Islet precursor cell (in vitro differentiated cells): ENCODE measurements at places on chromosomes 6 and 20.

DNA sequence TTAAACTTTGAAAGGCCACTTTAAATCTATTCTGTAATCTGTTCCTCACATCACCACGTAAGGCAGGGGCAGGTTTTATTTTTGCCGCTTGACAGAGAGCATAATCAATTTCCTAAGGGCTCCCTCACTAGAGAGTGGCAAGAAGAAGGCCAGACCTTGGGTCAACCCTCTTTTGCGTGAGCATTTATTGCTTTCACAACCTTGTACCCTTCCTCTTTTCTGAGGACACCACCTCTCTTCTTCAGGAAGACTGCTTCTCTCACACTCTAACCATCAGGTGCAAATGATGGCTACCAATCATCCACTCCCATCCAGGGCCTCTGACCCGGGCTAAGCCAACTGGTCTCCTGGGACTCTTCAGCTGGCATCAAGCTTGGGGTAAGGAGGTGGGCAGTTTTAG lies 25.2 kb upstream of the QKI start:
- no peak for DNase-seq

DNA sequence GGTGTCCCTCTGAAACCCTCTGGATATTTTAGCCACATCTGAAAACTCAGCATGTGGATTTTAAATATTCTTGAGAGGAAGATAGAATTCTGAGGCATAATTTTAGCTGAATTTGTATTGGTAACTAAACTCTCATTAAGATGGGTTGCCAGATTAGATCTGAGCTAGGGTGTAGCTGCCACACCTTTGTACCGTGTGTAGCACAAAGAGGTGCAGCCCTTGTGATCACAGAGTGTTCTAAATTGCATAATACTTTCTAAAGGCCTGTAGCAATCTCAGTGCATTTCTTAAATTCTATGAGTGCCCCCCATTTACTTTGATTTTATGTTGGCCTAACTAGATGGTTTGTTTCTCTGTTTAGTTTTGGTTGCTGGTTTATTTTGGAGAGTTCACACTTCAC lies 53.0 kb downstream of the FLRT3 start:
- no peak for DNase-seq

DNA sequence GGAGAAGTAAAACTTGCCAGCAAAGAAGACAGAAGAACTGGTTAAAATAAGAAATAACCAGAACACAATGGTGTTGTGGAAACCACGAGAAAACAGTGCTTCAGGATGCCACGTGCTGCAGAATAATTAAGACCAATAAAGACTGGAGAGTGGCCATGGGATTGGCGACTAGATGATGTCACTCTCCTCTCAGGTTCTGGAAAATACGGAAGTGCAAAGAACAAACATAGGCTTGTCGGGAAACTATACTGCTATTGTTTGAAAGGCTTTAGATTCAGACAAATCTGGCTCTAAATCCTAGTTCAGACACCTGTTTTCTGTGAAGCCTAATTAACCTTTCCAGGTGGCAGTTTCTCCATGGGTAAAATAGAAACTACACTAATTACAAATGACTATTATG lies 138.4 kb upstream of the STXBP5 start:
- no peak for DNase-seq

- DNase-seq = no peak
These were observed 13.8 kb downstream of the ASIP start for GRCh38 chr20:34254979-34255378.

DNA sequence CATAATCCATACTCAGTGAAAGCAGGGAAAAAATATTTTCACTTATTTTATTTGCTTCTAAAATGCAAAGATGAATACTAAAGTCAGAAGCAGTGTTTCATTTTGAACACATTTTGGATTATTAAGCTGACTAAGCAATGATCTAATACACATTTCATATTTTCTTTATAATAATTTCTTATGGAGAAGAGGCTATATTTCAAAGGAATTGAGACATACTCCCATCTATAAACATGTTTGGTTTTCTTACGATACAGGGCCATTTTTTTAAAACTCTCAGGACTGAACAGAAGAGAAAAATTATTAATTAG lies 26.9 kb upstream of the VAPB start:
- DNase-seq = no peak

- peak; percentile 78 for DNase-seq
These were observed 2.8 kb upstream of the HTR1B start for GRCh38 chr6:77466055-77466450.

- DNase-seq = no peak
These were observed 547.8 kb downstream of the TENT5A start for GRCh38 chr6:81204731-81205130.

- no peak for DNase-seq
These were observed 627 bp downstream of the RPS18 start for GRCh38 chr6:33272275-33273128.

DNA sequence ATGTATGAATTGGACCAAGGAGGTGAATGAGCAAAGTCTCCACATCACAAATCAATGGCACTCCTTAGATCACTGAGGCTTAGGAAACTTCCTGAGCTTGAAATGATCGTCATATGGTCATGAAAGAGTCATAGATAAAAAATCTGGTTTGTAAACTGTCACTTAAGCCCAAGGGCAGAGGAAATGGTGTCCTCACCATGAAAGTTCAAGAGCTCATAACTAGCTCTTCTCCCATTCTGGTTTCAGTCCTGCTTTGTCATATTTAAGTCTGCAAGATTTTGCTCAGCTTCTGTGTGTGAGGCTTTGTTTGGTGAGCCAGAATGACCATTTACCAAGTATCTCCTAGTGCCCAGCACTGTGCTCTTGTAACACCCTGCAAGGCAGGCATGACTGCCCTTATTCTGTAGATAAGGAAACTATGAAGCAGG lies 60.5 kb downstream of the GJA10 start:
- DNase-seq = no peak

- peak; percentile 68 for DNase-seq
These were observed 44.5 kb upstream of the LAMA4 start for GRCh38 chr6:112298816-112299281.

GRCh38 chr6:108166664-108167448 lies 1.0 kb downstream of the NR2E1 start:
- no peak for DNase-seq

GRCh38 chr20:25624500-25624939 lies 706 bp upstream of the NANP start:
- no peak for DNase-seq

GRCh38 chr20:63238514-63239125 lies 2.9 kb downstream of the BIRC7 start:
- no peak for DNase-seq

DNA sequence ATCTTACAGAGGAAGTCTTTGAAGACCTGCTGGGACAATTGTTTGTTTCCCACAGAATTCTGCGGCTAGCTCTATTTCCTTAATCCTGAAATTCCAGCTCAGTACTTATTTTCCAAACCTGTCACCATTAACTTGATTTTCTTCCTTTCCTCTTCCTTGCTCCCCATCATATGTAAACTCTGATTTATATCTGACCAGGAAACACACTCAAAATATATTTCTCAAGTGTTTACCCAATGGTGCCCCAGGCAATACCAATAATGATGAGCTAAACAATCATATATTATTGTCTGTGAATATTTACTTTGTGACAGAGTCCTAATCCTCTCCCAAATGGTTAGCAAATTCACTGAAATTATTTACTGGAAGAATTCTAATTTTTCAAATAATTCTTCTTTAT lies 597.3 kb downstream of the PKHD1 start:
- DNase-seq = no peak

- DNase-seq = peak; percentile 55
These were observed 823.9 kb downstream of the PHF3 start for GRCh38 chr6:64459411-64459944.

DNA sequence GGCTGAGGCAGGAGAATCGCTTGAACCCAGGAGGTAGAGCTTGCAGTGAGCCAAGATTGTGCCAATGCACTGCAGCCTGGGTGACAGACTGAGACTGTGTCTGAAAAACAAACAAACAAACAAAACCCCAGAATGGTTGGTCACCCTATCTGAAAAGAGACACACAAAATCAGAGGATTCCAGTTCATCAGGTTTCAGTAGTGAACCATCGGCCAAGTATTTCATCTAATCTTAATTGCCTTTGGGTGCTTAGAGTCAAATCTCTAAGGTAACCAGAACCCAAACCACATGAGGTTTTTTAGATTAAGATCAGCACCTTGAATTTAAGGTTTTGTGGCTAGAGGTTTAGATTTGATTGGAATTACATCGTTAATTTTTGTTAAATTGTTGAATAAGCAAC lies 8.3 kb upstream of the ZBTB2 start:
- DNase-seq = no peak

DNA sequence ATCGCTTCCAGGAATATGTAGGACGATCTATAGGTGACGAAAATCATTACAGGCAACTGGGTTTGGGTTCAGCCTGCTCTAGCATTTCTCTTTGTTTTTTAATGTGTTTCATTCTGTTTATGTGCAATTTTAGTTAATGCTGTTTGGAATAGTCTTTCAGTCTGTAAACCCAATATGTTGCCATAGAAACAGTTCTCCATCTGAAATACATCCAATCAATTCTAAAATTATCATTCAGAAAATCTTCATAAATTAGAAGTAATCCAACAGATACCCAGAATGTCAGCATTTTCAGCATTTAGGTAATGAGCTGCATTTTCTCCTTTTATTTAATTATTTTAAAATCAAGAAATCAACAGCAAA lies 34.8 kb upstream of the COL9A1 start:
- DNase-seq = no peak
